ENCODE measurements at places on chromosomes 7 and 10.

DNA sequence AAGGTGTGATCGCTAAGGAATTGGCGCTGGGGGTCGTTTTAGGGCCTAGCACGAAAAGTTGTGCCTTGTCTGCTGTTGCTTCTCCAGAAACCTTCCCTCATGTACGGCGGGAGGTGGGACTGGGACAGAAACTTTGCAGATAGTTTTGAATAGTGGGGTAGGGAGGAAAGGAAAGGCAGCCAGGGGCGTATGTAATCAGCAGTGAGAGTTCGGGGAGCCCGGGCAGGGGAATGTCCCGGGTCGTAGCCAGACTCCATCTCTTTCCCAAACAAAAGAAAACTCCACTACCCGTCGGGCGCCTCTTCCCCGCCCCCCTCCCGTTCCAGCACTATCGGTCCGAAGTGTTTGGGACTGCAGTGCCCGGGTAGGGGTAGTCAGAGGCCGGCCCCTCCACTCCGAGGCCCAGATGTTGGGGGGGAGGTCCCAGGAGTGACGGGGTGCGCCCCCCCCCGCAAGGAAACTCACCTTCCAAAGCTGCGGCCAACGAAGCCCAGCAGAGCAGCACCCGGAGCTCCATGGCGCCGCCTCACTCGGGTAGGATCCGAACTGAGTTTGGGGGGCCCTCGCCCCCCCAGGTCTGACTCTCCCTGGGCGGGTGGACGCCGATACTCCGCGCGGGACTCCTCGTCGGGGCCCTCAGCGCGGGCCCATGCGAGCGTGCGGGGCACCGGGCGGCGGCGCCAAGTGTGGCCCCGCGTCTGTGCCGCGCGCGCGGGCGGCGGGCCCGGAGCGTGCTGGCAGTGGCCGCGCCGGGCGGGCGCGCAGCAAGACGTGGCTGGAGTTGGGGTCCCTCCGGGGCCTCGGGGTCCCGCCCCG, 601 bp downstream of the EPHB4 start:
- no peak for DNase-seq

DNA sequence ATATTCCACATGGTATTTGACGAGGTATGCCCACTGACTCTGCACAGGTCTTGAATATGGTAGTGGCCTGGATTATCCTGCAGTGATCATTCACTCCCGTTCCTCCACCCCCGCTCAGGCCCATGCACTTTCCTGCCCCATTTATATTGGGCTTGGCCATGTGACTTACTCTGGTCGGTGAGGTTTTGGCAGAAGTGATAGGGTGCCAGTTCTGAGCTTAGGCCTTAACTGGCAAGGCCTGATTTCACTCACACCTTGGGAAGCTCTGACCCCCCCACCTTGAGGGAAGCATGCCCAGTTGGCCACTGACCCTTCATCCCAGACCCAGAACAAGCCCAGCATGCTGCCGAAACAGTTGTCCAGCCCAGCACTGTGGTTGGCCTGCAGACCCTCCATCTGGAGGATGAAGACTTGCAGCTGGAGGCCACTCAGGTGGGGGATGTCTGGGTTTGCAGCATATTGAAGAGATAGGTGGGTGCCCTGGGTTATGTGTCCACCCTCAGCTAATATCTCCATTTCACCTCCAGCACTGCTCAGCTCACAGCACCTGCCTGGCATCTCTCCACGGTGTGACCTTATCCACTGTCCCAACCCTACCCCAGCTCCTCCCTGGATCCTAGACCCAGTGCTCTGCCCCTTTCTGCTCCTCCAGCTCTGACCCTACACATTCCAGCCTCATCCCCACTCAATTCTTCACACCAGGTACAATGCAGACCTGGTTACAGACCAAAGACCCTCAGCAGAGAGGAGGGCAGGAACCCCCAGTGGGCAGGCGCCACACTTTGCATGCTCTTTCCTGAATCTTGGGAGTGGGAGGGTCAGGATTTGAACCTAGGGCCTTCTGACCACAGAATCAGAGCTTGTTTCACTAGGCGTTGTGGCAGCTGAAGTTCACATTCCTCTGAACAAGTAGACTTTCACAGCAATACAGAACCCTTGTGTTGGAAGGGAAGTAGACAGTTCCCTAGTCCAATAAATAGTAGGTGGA, 138.1 kb upstream of the CHST15 start:
- peak; percentile 57 for DNase-seq

DNA sequence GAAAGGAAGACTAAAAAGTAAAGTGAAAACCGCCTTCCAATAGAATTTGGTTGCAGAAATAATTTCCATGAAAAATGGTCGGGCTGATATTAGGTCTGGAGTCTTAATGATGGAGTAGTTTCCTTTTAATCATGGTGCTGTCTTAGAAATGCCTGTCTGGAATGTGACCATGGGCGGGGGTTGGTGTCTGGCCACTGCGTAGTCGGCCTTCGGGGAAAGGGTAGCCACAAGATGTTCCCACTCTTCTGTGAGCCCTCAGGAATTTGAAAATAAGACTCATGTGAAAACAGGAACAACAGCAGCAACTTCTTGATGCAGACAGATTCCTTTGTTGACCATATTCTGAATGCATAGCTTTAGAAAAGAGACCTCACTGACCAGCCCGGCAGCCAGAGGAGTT, 176.8 kb downstream of the KIAA1217 start:
- DNase-seq: no peak

GRCh38 chr7:57449904-57450303, at the start of gene ZNF716:
Gene ZNF716 (plus strand): TSS chr7:57450177. CDS start chr7:57450289, 112 bp downstream.
- no peak for DNase-seq

DNA sequence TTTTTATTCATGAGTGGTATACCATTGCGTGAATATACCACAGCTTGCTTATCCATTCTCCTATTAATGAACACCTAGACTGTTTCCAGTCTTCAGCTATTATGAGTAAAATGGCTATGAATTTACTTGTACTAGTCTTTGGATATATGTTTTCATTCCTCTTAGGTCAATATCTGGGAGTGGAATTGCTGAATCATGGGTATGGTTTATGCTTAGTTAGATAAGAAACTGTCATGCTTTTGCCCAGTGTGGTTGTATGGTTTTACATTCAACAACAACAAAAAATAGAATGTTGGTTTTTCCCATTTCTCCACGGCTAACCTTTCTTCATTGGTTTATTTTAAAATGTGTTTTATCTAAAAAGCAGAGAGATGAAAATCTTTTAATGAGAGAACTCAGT, 308.3 kb downstream of the PHF14 start:
- DNase-seq: no peak

DNA sequence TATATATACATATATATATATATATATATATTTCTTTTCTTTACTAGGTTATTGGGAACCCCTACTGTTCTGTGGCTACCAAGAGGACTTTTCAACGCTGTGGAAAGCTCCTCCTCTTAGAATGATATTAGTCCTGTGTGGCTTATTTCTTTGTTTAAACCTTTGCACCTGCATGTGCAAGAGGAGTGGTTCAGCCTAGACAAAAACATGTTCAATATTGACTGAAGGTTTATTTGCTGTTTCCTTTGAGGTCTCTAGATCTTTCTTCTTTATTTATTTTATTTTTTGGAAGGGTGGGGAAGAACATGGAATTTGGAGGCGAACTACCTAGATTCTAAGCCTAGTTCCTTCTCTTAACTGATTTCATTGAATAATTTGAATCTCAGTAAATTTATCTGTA, 118.1 kb downstream of the GNAT3 start:
- no peak for DNase-seq

DNA sequence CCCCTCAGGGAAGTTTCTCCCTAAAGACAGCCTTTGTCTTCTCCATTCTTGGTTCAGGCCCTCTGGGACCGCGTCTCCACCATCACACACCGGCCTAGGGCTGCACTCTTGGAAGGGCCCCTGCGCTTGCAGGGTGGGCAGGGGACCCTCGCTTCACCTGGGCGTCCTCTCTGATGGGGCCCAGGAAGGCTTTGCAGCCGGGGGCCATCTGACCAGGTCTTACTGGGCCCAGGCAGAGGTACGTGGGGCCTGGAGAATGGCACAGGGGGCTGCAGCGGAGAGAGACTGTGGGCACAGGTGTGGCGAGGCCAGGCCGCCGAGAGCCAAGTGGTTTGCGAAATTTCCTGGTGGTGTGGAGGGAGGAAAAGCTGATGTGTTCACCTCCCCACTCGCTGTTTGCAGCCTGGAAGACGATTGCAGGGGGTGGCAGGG, 44.4 kb downstream of the ALOX5 start:
- no peak for DNase-seq

GRCh38 chr7:128815289-128815942, 14.8 kb upstream of the FLNC start:
- no peak for DNase-seq

DNA sequence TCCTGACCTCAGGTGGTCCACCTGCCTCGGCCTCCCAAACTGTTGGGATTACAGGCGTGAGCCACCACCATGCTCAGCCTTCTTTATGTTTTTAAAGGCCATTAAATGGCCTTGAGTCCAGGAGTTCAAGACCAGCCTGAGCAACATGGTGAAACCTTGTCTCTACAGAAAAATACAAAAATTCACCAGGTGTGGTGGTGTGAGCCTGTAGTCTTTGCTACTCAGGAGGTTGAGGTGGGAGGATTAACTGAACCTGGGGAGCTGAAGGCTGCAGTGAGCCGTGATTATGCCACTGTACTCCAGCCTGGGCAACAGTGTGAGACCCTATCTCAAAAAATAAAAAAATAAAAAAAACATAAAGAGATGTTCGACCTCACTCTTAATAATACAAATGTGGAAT, 11.0 kb downstream of the SMO start:
- DNase-seq: no peak

- no peak for DNase-seq
Measured at GRCh38 chr10:34801097-34801733, 13.9 kb downstream of the PARD3 start.

GRCh38 chr10:4825868-4826791, at the start of gene AKR1E2:
Gene AKR1E2 (plus strand): TSS chr10:4826207. CDS start chr10:4826325, 118 bp downstream.
- DNase-seq: peak; percentile 97

DNA sequence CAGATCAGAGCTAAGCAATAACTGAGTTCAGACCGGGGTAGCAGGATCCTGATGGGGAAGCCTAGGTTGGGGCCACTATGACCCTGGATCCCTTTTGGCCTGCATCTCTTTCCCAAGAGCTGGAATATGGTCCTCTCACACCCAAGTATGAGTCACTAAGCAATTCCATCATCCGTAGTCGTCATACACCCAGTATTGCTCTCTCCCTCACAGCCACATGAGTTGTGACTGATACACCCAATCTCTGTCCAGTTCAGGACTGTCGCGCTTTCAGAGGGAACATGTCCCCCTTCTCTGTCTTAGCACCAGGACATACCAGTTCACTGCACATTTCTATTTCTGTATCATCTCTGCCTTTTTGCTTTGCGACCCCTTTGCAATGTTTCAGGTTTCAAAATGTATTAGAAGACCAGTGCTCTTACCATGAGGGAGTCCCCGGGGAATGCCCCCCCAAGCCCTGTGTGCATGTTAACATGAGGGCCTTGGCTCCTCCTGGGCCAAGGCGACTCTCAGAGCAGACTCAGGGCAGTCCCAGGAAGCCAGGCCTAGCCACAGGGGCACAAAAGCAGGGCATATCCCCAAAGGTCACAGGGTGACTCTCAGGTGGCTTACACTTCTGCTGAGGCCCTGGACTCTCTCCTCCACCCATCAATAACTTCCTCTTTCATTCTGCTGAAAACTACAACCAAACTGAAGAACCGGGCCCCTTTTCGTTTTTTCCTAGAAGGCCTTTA, 75.3 kb upstream of the SAMD8 start:
- no peak for DNase-seq

GRCh38 chr10:34337917-34338316, 477.2 kb downstream of the PARD3 start:
- no peak for DNase-seq

DNA sequence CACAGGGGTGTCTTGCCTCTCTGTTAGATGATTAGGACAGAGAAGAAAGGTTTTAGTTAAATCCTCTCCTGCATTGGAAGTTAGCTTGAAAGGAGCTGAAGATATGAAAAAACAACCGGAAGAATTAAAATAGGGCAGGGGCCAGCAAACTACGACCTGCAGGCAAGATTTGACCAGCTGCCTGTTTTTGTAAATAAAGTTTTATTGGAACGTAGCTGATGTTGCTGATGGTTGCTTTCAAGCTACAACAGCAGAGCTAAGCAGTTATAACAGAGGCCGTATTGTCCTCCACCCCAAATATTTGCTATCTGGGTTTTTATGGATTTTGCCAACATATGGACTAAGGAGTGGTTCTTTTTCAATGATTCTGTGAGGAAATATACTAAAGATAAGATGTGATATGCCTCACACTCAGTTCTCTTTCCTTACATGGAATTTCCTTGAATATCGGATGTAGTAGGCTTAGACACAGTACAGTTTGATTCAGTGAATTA, 568.8 kb downstream of the PHTF2 start:
- DNase-seq: no peak

DNA sequence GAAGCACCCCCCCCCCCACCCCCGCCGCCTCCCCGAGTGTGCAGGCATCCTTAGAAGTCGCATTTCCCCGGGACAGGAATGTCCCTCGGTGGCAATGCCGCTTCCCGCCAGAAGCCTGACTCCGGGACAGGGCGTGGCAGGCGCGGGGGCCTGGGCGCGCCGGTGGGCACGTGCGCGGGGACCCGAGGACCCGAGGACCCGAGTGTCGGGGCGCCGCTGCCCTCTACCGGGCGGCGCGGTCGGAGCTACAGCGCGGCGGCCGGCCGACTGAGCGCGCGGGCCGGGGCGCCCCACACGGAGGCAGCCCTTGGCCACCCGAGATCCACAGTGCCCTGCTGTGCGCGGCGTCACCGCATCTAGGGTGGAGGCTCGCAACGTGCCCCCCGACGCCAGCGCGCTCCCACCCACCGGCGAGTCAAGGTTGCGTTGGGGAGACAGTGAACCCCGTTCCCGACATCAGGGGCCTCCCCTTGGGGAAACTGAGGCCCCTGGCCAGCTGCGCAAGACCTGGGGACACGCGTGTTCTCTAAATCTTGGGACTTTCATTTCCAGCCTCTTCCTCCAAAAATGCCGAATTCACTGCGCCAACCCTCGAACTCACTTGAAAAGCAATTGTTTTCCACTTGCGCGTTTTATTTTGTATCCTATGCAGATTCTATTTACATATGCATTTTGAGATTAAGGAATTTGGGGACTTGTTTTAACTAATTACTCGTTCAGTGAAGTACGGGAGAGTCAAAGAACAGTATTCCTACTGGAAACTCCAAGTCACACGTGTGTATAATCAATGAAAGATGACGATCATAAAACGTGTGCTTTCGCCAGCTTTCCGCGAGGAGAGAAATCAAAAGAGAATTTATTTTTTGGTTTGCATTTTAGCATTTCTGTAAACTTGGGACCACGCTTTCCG, 3.1 kb upstream of the CUX1 start:
- DNase-seq: peak; percentile 89

GRCh38 chr10:126175641-126176262, 212.5 kb downstream of the ADAM12 start:
- DNase-seq: no peak

DNA sequence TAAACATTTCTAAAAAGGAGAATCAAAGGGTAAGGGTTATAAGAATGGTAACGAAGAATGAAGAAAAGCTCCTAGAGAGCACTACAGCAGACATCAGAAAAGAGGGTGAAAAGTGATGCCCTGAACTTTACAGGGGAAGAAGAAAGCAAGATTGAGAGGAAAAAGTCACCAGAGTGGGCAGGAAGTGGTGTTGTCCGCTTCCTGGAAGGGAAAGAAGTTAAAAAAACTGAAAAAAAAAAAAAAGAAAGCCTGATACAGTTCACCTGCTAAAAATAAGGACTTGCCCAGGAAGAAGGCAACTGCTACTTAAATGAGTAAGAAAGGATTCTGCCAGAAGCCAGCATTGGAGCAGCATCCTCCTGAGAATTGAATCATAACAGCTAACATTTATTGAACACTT, 330.1 kb upstream of the PHF14 start:
- DNase-seq: no peak

- peak; percentile 65 for DNase-seq
Measured at GRCh38 chr7:101068401-101068800, 16.9 kb upstream of the TRIM56 start.
